ENCODE measurements at places on chromosomes 1 and 21.

GRCh38 chr1:191174298-191174697, 696.6 kb upstream of the BRINP3 start:
- DNase-seq = no peak

DNA sequence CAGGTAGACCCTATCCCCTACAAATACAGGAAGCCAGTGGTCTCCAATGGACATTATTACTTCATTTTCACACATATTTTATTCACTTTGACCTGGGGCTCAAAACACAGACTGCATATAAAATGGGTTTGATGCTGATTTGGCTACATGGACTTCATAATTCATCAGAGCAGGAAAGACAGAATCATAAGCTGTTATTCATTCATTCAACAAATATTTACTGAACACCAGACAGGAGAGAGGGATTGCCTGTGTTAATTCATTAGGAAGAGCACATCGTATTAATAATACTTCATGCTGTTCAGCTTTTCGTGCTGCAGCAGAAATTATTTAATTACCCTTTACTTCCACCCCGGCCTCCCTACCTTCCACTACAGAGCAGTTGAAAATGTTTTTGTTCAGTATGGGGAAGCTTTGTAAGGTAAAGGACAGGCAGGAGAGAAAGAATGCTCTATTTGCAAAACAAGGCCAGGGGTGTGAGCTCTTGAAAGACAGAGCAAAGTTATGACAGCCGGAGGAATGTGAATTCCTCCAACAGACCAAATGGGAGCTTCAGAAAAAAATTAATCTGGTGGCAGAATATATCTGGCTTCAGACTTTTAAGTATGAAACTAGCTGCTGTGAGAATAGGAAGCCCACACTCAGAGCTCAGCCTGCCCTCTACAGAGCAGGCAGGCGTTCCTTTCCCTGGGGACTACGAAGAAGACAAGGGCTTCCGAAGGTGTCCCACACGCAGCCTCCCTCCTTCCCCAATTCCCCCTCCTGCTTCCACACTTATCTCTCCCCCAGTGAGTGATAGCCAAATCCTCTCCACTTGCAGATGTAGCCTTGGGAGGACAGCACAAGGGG, 58.0 kb downstream of the MDM4 start:
- no peak for DNase-seq

- DNase-seq = no peak
Measured at GRCh38 chr1:193213998-193214397, 27.6 kb upstream of the B3GALT2 start.

DNA sequence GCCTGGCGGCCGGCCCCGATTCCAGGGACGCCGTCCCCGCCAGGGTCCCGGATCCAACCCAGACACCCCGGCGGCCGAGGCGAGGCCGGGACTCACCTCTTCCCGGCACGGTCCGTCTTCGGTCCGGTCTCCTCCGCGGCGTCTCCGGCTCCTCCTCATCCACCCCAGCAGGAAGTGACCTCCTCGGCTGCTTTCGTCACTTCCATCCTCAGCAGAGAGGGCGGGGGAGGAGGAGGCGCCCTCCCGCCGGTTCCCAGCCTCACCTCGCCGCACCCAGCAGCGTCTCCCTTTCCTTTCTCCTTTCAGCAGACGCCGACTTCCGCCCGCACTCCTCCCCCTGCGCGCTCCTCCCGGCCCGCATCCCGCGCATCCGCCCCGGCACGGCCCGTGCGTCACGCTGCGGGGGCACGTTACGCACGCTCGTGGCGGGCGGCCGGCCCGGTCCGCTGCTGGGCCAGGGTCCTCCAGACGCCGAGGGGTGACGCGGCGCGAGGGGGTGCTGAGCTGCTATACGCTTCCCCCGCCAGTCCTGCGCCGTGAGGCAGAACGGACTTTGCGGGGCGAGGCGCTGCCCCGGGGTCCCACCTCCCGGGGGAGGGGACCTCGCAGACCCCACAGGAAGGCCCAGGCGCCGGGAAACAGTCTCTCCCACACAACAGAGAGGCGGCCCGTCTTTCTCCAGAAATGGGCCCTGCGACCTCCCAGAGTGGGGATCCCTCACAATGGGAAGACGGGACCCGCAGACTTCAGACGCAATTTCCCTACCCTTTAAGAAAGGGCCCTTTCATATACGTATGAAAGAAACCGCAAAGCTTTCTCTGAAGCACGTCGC, at the start of gene ETV3:
ETV3 (minus strand) TSS at position 176 of the 832 bp plus-strand sequence. CDS start 2,043 bp downstream, outside the sequence.
- peak; percentile 75 for DNase-seq

GRCh38 chr1:155984341-155984740, 6.0 kb upstream of the ARHGEF2 start:
- DNase-seq = no peak

DNA sequence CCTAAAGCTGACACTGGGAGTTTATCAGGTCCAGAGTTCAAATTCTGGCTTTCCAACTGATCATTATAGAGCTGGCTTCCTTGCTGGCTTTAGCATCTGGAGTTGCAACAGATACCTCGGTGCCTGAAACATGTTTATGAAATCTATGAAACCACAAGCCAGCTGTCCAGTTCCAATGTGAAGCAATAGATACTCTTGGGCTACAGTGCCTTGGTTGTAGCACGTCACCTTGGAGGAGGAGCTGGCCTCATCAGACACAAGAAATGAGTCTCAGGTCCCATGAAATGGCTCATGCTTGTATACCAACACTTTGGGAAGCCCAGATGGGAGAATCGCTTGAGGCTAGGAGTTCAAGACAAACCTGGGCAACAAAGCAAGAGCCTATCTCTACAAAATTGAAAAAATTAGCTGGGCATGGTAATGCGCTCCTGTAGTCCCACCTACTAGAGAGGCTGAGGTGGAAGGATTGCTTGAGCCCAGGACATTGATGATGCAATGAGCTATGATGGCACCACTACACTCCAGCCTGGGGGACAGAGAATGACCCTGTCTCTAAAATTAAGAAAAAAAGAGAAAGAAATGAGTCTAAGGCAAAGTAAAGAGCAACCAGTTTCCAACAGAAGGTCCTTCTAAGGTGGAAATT, 132.5 kb upstream of the ZNF648 start:
- no peak for DNase-seq

DNA sequence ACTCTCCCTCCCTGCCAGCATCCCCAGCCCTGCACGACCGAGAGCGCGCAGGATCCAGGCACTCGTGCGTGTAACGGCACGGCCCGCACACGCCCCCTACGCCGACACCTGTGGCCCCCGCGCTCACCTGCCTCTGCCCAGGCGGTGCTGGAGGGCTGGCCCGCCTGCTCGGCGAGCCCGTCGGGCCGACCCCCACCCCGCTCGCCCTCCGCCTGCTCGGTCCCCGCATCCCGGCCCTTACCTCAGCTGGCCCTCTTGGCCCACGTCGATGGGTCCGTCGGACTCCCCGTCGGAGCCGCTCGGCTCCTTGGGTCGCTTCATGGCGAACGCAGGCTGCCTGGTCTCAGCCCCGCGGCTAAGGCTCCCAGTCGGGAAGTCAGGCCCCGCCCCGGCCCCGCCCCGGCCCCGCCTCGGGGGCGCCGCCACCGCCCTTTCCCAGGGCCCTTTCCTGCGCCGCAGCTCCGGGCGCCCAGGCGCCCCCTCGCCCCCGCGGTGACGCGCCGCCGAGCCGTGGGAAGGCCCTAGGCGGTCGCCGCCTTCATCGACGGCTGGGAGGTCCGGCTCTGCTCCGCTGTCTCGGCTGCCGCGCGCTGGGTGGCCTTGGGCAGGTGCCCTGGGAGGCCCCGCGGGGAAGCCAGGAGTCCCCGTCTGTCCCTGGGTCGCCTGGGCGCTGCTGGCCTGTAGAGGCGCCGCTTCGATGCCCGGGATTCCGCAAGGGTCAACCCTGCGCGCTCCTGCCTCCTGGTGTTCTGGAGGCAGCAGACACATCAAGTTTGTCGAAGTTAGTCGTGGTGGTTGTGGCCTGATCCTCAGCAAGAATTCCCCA, at the start of gene HEYL:
HEYL (minus strand) TSS at position 339 of the 826 bp plus-strand sequence; CDS start at position 321, 18 bp downstream.
- DNase-seq = peak; percentile 67

- DNase-seq = no peak
Measured at GRCh38 chr1:8342325-8342724, 24.4 kb downstream of the SLC45A1 start.

DNA sequence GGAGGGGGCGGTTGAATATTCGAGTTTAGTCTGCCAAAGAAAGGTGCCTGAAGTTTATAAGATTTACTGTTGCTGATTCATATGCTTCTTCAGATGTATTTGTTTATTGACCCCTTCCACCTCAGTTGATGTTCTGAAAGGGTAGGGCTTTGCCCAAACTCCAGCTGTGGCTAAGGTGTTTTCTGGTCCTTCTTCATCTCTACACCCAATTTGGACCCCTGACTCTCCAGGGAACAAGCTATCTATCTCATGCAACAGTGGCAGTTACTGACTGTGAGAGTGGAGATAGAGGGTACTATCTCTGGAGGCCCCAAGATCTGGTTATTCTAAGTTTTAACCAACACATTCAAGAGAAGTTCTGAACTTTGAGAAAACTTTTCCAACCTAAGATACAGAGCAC, 12.6 kb upstream of the ALG14 start:
- DNase-seq = no peak

- DNase-seq = no peak
Measured at GRCh38 chr1:53643881-53644390, 95.0 kb downstream of the GLIS1 start.

- DNase-seq = peak; percentile 25
Measured at GRCh38 chr21:44304877-44305293, 5.0 kb downstream of the PFKL start.

- DNase-seq = no peak
Measured at GRCh38 chr1:117638141-117638540, 32.3 kb downstream of the TENT5C start.

DNA sequence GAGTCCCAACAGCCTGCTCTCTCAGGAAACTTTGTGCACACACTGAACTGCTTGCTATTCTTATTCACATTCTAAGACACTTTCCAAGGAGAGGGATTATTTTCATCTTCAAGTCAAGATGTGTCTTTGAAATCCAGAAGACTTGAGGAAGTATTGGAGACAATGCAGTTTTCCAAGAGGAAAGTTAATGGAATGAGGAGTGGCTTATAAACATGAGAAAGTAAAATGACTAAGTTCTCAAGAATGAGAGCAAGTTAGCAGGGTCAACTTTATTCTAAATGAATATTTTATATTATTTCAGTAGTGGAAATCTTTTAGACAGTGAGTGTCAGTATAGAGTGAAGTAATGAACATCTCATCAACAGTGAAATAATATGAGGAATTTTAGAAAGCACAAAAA, 1239.3 kb downstream of the MRPL39 start:
- no peak for DNase-seq

- no peak for DNase-seq
Measured at GRCh38 chr1:170351366-170351946, 180.5 kb upstream of the GORAB start.

- no peak for DNase-seq
Measured at GRCh38 chr21:41832596-41833496, 46.3 kb downstream of the PRDM15 start.

DNA sequence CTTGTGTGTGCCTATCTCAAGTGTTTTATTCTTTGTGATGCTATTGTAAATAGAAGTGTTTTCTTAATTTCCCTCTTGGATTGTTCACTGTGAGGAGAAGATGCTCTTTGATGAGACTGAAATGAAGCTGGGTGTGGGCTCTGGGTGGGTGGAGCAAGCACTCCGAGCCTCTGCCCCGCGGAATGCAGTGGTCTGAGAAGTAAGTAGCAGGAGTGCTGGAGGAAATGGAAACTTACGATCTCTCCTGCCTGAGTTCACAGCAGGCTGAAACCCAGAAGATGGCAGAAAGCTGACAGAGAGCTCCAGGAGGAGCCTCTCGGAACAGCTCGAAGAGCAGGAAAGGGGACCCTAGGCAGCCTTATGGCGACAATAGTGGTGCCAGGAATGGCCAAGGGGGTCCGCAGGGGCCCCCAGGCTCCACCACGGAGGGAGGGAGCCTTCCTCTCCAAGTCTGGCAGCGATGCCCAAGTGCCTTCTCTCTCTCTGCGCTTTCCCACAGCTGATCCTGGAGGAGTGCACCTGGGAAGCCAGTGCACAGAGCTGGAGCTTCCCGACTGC, 126.8 kb upstream of the COL6A1 start:
- no peak for DNase-seq

GRCh38 chr1:178077917-178078316, 16.0 kb upstream of the RASAL2 start:
- no peak for DNase-seq

GRCh38 chr21:34018185-34018584, 55.2 kb upstream of the MRPS6 start:
- DNase-seq = no peak

DNA sequence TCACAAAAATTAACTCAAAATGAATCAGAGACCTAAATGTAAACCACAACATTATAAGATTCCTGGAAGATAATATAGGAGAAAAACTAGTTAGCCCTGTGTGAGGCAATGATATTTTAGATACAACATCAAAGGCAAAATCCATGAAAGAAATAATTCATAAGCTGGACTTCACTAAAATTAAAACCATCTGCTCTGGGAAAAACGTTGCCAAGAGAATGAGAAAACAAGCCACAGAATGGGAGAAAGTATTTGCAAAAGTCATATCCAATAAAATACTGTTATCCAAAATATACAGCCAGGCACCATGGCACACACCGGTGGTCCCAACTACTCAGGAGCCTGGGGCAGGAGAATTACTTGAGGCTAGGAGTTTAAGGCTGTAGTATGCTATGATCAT, 70.3 kb downstream of the SYF2 start:
- no peak for DNase-seq

Measured in stimulated activated CD4-positive, alpha-beta T cell treated with anti-CD3 and anti-CD28 coated beads, Interleukin-4, amount 100 ng/mL, for 48 hours (primary cell).